ENCODE measurements at places on chromosomes 3 and 15.

DNA sequence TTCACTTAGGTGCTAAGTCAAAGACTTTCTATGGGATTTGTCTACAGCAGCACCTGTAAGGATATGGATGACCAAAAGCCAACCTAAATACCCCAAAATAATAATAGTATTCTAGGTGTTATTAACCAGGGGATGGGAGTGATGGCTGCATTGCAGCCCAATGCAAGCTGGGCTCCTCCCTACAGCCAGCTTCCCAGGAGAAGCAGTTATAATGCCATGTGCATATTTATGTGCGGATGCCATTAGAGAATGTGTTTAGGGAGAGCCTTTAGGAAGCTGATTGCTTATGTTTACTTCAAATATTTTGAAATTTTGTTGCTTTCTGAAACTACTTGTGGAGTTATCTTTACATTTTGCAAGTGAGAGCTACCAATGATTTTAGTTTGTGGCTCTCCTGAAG, 237.3 kb downstream of the CHST2 start:
- no peak for DNase-seq

DNA sequence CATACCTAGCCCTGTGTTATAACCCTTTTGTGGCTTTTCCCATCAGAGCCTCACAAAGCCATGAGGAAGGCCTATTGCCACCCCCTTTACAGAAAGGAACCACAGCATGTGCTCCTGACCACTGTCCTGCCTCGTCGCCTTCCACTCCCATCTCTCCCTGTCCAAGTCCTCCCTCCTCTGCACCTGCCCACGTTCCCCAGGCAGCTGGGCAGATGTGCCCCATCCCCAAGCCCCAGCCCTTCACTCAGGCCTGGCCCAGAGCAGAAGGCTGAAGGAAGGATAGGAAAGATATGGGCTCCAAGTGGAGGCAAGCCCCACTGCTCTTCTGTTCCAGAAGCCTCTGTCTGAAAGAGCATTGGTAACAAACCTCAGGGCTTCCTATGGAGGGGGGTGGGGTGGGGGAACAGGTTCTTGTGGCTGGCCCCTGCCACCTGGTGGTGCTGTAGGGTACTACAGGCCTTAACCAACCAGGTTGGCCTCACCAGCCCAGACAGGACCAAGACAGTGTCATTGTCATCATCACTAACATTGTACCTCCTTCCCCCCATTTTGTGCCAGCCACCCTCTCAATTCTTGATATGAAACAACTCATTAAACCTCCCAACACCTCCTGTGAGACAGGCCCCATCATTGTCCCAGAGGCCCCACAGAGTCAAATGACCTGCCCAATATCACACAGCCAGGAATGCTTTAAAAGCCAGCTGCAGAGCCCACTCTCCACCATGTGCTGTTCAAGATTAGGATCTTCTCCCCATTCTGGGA, 10.0 kb downstream of the POC1A start:
- DNase-seq = peak; percentile 75

DNA sequence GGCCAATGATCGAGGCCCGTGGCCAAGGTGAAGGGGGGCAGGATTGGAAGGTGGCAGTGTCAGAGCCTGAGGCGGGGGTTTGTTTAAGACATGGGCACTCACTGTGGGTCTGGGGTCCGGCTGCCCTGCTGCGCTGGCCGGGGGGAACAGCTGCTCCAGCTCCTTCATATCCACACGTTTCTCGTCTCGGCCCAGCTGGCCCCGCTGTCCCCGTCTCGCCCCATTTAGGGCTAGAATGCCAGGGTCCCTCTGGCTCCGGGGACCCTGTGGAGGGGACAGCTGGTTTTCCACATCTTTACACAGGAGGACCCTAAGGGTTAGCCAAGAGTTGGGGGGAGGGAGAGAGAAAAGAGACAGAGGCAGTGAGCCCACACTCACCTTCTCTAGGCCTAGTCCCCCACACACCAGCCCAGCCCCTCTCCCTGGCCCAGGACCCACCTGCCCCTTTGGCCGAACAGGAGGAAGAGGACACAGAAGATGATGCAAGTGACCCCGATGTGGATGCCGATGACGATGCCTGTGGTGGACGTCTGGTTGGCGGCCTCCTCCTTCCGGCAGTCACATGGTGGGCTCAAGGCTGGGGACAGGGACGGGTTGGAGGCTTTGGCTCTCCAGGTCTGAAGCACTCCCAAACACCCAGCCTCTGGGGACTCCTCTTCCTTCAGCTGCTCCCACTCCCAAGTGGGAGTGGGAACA, 25.0 kb downstream of the RNU5B-1 start:
- DNase-seq = no peak

DNA sequence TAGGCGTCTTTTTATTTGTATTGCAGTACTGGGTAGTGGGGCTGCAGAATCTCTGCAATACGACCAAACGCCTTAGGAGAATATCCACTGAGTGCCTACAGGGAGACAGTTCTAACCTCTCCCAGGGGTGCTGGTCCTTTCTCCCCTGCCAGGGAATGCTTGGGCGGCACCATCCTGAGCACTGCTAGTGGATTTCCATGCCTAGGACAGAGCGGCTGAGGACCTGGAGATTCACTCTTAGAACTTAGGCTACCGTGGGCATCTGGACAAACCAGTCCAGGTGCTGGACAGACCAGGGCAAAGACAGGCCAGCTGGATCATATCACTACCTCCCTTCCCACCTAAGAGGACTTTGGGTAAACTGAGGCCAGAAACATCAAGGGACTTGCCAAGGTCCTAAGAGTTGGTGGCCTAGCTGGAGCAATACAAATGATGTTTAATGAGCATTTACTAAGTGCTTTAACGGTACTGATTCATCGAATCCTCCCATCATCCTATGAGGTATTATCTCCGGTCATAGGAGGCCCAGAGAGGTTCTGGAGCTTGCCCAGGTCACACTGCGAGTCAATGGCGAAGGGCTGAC, 902 bp downstream of the TMEM44 start:
- no peak for DNase-seq

DNA sequence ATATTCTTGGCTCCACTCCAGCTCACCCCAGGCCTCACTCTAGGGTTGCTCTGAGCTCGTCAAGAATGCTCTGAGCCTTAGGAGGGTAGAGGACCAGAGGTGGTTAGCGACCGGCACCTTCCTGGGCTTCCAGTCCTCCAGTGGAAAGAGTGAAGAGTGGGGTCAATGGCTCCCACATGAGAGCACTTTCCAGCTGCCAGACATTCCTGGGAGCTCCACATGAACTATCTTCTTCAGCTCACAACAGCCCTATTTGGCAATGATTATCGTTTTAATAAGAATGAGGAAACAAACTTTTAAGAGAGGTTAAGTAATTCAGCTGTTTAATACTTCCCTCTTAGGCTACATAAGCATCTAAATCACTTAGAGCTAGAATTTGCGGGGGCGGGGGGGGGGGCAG, 139.3 kb downstream of the STT3B start:
- no peak for DNase-seq

DNA sequence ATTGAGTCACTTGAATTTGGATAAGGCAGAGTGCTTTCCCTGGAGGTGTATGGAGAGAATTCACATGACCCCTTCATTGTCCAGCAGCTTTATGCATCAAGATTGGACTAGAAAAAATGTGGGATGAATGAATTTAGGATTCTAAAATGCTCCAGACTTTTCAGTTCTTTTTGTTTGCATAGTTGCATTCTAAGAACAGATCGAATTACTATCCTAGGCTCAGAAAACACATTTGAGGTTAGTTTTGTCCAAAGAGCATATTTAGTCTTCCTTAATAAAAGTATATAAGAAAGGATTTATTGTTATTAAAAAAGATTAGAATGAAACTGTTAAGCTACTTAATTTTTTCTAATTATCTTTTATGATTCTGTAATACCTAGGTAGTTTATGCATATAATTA, 127.4 kb downstream of the UBE2E2 start:
- no peak for DNase-seq

DNA sequence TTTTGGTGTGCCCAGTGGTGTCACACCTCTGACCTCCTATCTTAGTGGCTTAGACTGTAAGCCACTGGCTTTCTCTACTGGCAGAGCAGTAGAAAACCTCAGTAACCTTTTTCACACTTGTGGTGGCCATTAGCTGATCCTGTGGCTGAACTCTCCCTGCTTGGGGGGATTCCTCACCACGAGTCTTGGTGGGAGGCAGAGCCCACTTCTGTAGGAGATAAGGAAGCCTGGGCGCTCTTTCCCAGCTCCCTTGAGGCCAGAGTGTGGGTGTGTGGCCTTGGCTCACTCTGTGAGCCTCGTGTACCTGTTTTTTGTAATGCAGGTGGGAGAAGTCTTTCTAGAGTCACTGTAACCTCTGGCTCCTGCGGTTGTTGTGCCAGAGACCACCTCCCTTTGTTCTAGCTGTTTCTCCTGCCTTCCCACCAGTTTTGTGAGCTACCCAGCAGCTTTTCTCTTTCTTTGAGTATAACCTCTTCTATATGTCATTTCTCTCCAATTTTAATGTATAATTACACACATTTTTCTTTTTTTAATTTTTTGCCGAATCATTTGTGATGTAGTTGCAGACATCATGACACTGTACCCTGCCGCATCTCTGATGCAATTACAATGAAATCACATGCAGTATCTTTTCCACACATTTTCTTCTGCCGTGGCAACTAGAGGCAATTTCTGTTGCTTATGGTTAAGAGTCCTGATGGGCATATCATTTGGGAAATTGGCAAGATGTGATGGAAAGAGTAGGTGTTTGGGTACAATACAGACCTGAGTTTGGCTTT, 13.8 kb downstream of the XCR1 start:
- no peak for DNase-seq

DNA sequence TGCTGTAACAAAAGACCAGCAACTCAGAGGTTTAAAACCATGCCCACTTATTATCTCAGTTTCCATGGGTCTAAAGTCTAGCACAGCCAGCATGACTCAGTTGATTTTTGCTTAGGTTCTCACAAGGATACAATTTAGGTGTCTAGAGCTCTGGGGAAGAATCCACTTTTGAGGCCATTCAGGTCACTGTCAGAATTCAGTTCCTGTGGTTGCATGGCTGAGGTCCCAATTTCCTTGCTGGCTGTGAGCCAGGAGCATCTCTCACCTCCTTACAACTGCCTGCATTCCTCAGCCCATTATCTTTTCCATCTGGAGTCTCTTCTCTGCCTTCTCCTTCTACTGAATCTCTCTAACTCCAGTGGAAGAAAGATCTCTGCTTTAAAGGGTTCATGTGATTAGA, 240.5 kb upstream of the CFAP20DC start:
- no peak for DNase-seq

GRCh38 chr15:40253167-40253790, 14.4 kb downstream of the PAK6 start:
- no peak for DNase-seq

DNA sequence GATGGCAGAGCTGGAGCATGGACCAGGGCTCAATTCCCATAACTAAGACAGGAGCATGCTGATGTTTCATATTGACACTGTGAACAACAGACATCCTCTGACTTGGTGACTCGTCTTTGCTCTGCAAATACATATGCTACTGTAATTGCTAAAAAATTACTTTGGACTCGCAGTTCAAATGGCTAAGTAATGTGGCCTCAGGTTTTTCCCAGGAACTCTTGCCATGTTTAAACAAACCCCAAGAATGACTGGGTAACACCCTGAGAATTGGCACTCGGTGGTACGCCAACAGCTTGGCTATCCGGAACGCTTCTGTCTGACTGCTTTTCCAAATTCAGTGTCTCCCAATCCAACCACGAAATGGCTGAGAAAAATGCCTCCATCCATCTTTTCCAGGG, 456.7 kb upstream of the THBS1 start:
- no peak for DNase-seq

DNA sequence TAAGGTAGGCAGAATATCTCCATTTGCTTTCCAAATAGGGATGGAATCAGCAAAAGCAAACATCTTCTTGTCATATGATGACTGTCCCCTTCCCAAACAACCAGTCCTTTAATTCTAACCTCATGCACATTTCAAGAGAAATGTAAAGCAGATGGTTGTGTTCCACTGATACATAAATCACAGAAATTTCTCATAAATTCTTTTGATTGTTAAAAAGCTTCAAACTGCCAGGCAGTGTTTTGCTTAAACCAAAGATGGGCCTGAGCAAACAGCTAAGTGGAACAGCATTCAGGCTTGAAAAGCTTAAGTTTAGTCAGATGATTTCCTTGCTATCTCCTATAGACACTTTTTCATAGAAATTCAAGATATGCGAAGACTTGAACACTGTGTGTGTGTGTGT, 74.3 kb upstream of the SOX2 start:
- DNase-seq = no peak

- DNase-seq = no peak
Measured at GRCh38 chr15:47685141-47685870, 32.0 kb upstream of the SEMA6D start.

- no peak for DNase-seq
Measured at GRCh38 chr3:6229778-6230410, 631.0 kb upstream of the GRM7 start.

- no peak for DNase-seq
Measured at GRCh38 chr3:47874913-47875312, 72.0 kb downstream of the DHX30 start.

DNA sequence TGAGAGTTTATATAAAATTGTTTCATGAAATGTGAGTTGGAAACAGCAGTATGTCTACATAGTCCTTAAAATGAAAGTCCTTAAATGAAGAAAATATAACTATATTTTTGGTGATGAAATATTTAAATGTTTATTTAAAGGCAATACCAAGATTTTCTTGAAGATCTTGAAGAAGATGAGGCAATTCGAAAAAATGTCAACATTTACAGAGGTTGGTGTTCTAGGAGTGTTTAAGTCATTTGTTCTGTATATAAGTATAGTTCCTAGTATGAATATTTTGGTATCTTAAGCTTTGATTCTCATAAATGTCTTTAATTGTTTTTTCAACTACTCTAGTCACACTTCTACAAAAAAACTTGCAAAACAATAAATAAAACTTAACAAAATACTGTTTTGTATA, 29.0 kb downstream of the NMD3 start:
- DNase-seq = no peak

DNA sequence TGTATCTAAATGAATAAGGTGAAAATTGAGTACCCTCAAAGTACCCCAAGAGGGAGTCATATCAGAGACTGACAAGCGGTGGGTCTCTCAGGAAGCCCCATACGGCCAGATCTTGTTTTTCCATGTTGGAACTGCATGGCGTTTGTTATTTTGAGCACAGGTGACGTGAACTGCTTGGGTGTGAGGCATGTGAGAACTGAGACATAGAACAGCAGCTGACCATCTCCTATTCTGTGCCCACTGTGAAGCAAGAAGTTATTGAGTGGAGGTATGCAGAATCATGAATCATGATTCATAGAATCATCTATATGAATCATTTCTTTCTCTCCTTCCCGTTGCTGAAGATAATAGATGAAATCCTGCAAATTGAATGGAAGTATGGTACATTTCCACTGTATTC, 4.6 kb downstream of the VPS8 start:
- DNase-seq = no peak

DNA sequence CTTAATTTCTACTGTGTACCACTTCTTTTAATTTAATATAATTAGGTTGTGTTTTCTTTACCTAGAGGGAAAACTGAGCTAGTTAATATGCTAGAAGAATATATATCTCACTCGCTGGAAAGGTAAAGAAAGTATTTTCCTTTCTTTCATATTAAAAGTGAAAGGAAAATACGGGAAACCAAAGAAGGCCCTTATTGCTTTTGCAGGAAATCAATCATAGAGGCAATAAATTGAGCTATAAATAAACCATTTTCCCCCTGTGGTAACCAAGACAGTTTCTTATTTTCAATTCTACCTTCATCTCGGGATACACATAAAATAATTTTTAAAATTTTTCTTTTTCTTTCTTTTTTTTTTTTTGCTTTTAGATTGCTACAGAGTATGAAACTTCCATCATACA, 101.6 kb downstream of the CBLB start:
- DNase-seq = no peak

Data from neuronal stem cell (in vitro differentiated cells).